ENCODE measurements at places on chromosomes 6 and 20. TPM values are rescaled to one million over a fixed set of nuclear protein-coding genes. Genes with fewer than 3 reads are reported as not detected.

CCN2 gene
- total RNA-seq, result 118 TPM

STMND1 gene
- total RNA-seq, result not detected

SYNDIG1 gene
- 3.2 TPM for total RNA-seq

PPP1R3G gene
- 4.4 TPM for total RNA-seq

HLA-DQB1 gene
- 3.2 TPM for total RNA-seq

SLC22A7 gene
- not detected for total RNA-seq

PNPLA1 gene
- total RNA-seq, result not detected

ALDH5A1 gene
- total RNA-seq, result 14.2 TPM

CHRNA4 gene
- total RNA-seq, result 0.25 TPM

TSHZ2 gene
- total RNA-seq, result 30.4 TPM

RIMS4 gene
- 6.4 TPM for total RNA-seq

ARMC12 gene
- total RNA-seq, result not detected

MTFR2 gene
- total RNA-seq, result 1.2 TPM

KHDC1L gene
- not detected for total RNA-seq

CTAGE9 gene
- total RNA-seq, result not detected

COL11A2 gene
- 0.25 TPM for total RNA-seq

NRN1 gene
- total RNA-seq, result 9.8 TPM

ZNF343 gene
- 11.0 TPM for total RNA-seq

HSPA1L gene
- total RNA-seq, result 0.98 TPM

MUC22 gene
- total RNA-seq, result 2.9 TPM

SIRPB1 gene
- total RNA-seq, result 2.5 TPM

SCRT2 gene
- total RNA-seq, result not detected

L3MBTL1 gene
- 20.9 TPM for total RNA-seq

IPCEF1 gene
- total RNA-seq, result 2.0 TPM

MAP1LC3A gene
- total RNA-seq, result 71.5 TPM

LAMA4 gene
- 56.5 TPM for total RNA-seq

HSPA1B gene
- 466 TPM for total RNA-seq

CLIC5 gene
- 3.4 TPM for total RNA-seq

NKX2-2 gene
- total RNA-seq, result not detected

ANKRD60 gene
- not detected for total RNA-seq

GRIK2 gene
- 8.8 TPM for total RNA-seq

DPPA5 gene
- not detected for total RNA-seq

HSF2 gene
- total RNA-seq, result 27.5 TPM

GPX5 gene
- total RNA-seq, result not detected

NFATC2 gene
- total RNA-seq, result 7.4 TPM

C20orf141 gene
- total RNA-seq, result not detected

TPBG gene
- total RNA-seq, result 23.8 TPM

Measured in vagina (tissue), 2 donors.